ENCODE measurements at places on chromosomes 6 and 20.
A peak's percentile ranks its signal among the peaks of the same experiment; 100 is the strongest.

- DNase-seq, result no peak
Observed at GRCh38 chr6:105120570-105120969, 59.2 kb downstream of the POPDC3 start.

DNA sequence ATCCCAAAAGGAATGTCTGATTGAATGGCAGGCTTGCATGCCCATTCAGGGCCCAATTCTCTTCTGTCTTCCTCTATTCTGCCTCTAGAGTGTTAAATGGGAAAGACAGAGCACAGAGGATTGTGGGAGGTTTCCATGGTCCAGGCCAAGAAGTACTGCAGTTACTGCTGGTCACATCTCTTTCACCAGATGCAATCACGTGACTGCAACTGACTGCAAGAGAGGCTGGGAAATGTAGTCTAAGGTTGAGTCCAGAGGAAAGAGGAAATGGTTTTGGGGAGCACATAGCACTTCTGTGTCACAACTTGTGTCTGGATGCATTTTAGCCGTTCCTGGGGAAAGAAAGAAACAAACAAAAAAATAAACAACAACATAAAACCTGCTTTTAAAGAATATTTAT lies 336.4 kb upstream of the BTBD3 start:
- DNase-seq, result no peak

GRCh38 chr6:166024252-166024651 lies 143.4 kb downstream of the TBXT start:
- no peak for DNase-seq

DNA sequence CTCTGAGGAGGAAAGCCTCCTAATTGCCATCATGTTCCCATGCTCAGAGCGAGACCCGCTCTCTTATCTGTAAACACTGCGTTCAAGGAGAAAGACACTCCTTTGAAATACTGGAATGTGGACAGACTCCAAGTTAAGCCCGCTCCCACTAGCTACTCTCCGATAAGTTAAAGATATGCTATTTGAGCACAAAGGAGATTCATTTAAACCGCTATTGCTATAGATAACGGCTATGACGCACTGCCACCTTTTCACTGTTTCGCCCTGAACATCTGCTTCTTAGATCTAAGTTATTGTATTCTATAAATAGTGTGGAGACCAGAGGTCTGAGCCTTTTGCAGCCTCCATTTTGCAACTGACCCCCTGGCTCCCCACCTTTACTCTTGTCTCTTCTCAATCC lies 82.3 kb downstream of the GPX5 start:
- DNase-seq, result no peak

GRCh38 chr20:1657556-1658334 lies at the start of gene SIRPG:
Gene SIRPG (minus strand): TSS chr20:1657779. CDS start chr20:1657714, 65 bp downstream.
- DNase-seq, result peak; percentile 46

DNA sequence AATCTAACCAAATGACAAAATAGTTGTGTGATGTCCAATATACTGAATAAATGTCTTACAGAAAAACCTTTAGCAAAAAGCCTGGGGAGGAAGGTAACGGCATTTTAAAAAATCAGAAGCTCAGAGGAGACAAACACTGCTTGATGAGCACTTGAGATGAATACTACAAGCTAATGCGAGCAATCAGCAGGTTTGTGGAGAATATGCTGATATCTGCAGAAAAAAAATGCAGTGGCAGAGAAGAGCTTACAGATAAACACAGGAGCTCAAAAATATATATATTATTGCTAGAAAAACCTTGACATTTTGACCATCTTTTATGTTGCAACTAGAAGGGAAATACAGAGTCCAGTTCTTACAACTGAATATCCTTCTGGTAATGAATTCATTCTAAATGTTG lies 972.7 kb downstream of the KIF16B start:
- DNase-seq, result no peak

DNA sequence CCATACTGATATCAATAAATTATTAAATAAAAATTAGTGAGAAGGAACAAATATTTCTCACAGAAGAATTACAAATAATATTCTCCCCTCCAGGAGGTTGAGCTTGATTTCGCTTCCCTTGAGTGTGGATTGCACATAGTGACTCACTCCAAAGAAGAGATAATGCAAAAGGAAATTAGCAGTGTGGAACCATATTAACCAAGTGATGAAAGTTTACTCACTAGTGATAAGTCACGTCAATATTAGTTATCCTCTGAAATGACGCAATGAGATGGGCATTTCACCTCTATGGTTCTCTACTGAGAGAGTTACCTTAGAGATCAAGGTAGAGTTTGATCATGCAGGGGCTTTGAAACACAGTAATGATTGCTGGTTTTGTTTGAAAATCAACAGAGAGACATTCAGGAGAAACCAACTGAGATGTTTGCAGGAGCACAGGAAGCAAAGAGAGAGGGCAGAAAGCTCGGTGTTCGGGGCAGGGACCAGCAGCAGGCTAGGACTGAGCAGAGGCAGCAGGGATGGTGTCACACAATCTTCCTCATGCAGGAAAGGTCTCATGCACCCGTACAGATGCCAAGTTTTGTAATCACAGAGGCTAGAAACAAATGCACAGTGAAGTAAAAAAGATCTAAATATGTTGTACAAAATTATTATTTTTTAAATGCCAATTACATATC lies 634.5 kb downstream of the QKI start:
- no peak for DNase-seq

DNA sequence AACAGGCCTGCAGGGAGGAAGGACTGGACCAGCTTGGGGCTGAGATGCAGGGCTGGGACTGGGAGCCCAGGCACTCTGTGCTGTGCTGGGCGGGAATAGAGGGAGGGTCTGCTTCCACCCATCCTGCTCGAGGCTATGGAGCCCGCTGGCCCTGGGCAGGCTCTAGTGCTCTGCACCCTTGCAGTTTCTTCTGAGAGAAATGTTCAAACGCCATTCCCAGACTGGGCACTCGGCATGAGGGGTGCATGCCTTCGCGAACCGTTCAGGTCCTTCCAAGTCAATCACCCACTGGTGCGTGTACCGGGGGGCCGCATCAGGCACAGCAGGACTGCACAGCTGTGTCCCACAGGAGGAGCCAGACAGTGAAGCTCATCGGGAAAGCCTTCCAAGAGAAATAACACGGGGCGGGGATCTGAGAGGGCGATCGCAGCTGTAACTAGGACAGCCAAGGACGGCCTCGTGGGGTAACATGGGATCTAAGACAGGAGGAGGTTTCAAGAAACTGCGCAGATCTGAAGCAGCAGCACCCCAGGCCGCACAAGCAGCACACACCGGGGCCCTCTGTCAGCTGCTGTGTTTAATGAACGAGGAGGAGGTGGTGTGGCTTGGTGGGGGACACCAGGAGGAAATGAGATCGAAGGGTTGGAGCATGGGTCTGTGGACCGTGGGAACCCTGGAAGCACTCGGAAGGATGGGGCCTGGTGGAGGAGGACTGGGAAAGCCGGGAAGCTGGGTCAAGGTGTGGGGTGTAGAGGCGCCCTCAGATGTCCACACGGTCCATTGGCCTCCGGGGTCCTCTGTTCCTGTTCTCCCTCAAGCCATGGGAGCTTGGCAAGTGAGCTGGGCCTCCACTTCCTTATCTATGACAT lies 26.1 kb upstream of the PYGB start:
- no peak for DNase-seq

- DNase-seq, result no peak
Observed at GRCh38 chr6:163513570-163514166, 99.2 kb downstream of the QKI start.

DNA sequence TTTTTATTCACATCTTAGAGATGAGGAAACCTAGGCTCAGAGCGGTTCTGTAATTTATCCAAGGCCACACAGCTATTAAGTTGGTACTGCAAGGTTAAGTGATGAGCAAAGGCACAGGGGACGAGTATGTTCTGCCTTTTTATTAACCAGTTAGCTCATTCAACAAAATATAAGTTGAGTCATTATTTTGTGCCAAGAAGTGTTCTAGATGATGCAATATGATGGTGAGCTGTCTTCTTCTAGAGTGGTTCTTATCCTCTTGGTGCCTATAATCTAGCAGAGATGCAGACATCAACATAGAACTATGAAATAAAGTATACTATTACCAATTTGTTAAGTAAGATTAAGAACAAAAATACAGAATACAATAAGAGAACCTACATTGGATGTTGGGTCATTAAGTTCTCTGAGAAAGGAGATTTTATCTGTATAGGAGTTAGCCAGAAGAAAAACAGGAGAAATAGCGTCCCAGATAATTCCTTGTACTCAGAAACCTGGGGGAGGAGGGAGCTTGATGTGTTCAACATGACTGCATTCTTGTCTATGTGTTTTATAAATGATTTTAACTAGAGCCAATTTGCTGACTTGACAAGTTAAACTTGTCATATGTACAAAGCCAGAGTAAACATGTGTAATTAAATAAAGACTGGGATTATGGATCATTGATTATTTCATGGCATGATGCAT lies 122.3 kb downstream of the TBXT start:
- no peak for DNase-seq

DNA sequence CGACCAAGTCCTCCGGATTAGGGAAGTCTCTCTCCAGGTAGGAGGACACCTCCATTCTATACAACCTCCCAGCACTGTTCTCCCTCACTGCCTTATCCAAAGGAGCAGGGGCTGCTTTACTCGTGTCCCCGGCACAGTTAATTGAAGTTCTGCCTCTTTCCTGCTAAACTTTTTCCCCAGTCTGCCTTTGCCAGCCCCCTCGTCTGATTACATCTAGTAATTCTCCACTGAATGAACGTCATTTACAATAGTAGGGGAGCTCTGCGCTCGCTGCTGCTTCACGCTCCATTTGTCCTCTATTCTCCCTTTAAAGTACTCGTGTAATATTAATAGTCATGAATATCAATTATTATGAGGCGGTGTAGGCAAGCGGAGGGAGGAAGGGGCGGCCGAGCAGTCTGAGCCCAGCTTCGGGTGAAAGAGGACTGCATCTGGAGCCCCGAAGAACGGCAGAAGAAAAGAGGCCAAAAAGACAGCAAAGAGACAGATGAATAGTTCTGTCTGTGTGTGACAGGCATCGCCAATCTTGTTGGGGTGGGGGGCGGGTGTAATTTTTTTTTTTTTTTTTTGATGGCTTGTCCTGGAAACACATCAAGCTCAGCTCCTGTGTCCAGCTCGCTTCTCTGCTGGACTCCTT lies 2.9 kb downstream of the TFAP2B start:
- DNase-seq, result no peak

DNA sequence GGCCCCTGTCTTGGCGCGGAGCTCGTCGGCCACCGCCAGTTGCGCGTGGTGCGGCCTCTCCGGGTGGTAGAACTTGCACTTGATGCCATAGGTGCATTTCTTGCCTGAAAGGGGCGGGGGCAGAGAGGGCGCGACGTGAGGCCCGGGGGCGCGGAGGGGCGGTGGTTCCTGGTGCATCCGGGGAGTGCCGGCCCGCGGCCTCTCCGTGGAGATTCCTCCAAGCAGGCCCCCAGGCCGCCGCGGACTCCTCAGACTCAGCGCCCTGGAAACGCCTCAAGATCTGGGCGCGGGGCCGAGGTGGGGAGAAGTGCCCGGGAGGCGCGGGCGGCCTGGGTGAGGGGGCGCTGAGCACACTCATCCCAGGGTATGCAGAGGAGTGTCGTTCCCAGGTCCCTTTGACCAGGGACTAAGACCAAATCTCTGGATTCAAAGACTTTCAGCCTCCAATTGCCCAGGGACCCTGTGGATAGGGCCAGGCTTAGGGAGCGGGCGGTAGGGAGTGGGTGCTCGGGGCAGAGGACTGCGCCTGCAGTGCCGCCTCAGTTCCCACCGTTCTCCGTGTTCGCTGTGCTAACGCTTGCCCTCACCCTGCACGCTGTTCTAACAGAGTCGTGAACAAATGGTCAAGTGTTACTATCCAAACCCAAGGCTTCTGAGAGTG lies 33.3 kb downstream of the ZC3H12D start:
- DNase-seq, result no peak

DNA sequence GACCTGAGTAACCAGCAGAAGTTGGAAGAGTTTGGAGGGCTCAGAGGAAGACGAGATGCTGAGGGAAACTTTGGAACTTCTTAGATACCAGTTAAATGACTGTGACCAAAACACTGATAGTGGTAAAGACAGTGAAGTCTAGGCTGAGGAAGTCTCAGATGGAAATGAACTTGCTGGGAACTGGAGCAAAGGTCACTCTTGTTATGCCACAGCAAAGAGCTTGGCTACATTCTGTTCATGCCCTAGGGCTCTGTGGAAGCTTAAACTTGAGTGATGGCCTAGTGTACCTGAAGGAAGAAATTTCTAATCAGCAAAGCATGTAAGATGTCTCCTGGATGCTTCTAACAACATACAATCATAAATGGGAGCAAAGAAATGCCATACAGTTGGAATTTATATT lies 24.7 kb downstream of the WDR27 start:
- DNase-seq, result no peak

DNA sequence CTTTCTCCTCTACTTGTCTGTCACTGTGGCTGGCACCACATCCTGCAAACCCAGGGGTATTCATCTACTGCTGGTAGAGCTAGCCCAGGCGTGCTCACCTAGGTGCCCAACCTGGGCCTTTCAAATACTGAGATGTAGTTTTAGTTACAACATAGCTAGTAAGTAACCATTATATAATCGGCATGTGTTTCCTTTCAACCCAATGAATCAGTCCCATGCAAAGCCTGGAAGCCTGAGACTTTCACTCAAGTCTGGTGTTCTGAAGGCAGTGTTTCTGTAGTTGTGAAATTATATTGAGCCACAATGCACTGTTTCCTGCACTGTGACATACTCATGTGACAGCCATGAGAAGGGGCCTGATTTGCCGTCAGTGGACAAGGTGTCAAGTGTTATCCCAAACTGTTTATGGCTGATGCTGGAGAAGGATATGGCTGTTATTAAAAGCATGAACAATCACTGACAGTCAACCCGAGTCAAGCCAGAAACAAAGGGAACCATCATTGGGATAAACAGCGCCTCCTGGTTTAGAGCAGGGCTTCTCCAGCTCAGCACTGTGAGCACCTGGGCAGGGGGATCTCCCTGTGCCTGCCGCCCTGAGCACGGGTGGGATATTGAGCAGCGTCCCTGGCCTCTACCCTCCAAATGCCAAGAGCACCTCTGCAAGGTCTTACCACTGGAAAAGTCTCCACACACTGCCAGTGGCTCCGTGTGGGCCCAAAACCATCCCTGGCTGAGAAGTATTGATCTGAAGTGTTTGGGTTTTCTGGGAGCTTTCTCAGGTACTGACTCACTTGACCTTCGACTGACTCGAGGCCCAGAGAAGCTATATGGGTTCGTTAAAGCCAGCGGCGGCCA lies 1.6 kb downstream of the PSMA7 start:
- peak; percentile 37 for DNase-seq

- DNase-seq, result no peak
Observed at GRCh38 chr20:31638317-31638716, 605 bp downstream of the COX4I2 start.

GRCh38 chr6:47160702-47161101 lies 118.6 kb upstream of the ADGRF1 start:
- no peak for DNase-seq

- no peak for DNase-seq
Observed at GRCh38 chr6:139593081-139593480, 218.6 kb upstream of the CITED2 start.
